ENCODE measurements at places on chromosomes 13 and 19.

GRCh38 chr19:46134527-46134926 lies 10.0 kb upstream of the IGFL3 start:
- DNase-seq: no peak

DNA sequence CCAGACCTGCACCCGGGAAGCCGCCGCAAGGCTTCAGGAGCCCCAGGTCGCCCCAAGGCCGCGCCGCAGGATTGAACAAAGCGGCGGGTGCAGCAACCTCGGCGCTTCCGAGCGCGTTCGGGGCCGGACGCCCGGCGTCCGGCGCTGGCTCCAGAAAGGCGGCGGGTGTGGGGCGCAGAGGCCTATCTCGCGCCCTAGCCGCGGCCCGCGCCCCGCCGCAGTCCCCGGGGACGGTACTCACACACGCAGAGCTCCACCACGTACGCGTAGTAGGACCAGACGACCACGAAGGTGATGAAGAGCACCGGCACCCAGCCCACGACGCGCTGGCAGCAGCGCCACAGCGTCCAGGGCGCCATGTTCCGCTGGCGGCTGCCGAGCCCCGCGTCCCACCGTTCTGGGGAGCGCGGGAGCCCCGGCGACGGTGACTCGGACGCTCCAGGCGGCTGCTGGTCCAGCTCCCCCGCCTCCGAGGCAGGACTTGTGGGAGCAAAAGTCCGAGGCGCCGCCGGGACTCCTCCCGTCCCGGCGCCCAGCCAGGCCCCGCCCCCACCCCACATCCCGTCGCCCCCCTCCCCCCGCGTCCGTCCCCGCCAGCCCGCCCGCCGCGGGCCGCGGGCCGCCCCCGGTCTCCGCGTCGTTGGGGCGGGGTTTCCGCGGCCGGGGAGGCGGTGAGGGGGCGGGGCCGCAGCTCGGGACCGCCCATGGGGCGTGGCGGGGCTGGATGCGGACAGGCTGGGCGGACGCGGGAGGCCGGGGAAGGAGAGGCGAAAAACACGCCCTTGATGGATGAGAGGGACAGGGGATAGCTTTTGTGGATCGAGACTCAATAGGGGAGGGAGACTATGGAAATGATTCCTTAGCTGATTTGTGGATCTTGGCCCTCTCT lies at the start of gene ZDHHC20:
Gene ZDHHC20, minus strand, starts transcription at position 491 of the 889 bp plus-strand sequence. Its CDS starts 132 bp downstream, at position 359.
- DNase-seq: peak; percentile 98

DNA sequence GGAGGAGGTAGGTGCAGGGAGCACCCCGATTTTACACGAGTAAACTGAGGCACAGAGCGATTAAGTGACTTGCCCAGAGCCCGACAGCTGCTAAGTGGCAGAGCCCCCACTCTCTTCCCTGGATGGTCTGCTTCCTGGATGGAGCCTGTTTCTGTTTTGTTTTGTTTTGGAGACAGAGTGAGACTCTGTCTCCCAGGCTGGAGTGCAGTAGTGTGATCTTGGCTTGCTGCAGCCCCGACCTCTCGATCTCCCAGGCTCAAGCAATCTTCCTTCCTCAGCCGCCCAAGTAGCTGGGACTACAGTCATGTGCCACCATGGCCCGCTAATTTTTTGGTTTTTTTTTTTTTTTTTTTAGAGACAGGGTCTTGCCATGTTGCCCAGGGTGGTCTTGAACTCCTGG lies 17.3 kb downstream of the BICRA start:
- no peak for DNase-seq

GRCh38 chr19:44758596-44758995 lies 10.1 kb downstream of the BCL3 start:
- no peak for DNase-seq

DNA sequence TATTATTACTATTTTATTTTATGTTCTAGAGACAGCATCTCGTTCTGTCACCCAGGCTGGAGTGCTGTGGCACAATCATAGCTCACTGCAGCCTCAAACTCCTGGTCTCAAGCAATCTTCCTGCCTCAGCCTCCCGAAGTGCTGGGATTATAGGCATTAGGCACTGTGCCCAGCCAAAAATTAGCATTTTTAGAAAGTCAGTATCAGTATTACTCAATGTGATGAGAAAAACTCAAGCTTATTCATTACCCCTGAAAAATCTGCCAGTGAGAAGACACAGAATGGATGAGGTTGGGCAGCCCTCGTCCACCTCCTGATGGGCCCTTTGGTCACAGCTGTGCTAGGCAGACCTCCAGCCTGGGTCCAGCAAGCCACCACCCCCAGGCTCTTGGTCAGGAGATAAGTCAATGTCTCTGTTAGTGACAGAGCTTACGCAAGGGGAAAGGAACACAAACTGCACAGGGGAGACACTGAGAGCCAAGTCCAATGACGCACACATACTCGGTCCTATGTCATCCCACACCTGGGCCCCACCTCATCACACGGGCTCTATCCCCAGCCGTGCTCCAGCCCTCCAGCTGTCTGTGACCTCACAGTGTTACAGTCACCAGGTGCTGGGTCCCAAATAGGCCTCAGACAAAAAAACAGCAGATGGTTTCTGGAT lies 19.8 kb downstream of the PEPD start:
- no peak for DNase-seq

GRCh38 chr13:44237276-44237767 lies 136.3 kb upstream of the SERP2 start:
- peak; percentile 34 for DNase-seq

DNA sequence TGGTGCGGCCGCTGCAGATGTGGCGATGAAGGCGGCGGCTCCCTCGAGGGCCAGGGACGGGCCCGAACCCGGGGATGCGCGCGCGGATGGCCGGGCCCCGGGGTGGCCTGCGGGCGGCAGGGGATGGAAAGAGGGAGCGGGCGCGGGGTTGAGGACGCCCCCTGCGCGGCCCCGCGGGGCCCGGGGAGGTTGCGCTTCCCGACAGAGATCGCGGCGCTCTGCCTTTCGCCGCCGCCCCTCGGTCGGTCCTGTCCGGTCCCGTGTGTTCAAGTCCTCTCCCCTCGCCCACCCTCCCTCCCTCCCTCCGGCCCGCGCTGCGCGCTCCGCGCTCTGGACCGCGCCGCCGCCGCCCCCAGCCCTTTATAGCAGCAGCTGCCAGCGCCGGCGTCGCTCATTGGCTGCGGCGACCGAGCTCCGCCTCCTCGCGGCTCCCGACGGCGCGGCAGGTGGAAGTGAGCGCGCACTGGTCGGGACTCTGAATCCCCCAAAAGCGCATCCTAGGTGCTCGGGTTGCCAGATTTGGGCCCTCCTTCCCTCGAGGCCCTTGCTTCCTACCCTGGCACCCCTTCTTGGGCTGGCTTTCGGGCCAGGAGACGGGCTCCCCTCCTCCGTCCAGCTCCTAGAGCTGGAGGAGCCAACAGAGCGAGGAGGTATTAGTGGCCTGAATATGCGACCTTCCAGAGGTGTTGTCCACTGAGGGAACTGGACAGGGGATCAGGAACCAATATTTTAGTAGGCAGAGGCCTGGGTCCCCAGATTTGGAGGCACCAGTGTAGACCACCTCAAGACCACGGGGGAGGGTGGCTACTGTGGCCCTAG lies at the start of gene ELAVL3:
Gene ELAVL3, minus strand, starts transcription at position 332 of the 819 bp plus-strand sequence. CDS start 438 bp downstream, outside the sequence.
- peak; percentile 42 for DNase-seq

- DNase-seq: no peak
These were observed 46.4 kb upstream of the F7 start for GRCh38 chr13:113058988-113059850.

- no peak for DNase-seq
These were observed 1512.0 kb downstream of the SLITRK1 start for GRCh38 chr13:82370316-82370715.

GRCh38 chr19:947707-948539 lies 22.1 kb downstream of the ARID3A start:
- peak; percentile 94 for DNase-seq

GRCh38 chr19:35790981-35791813 lies 15.8 kb downstream of the ARHGAP33 start:
- DNase-seq: no peak

DNA sequence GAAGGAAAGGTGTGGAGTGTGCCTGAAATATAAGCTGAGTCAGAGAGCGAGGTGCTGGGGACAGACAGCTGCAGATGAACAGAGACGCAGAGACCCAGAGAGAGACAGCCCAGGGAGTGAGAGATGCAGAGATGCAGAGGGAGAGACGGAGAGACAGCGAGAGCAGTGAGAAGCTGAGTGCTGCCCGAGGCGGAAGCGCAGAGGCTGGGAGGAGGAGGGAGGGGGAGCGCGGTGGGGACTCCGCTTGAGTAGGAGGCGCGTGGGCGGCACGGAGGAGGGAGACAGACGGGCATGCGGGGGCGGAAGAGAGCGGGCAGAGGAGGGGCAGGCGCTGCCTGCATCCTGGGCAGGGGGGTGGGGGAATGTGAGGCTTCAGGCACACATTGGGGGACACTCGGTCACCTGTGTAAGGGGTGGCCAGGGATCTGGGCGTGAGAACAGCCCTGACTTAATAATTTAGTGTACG lies 25.7 kb downstream of the SLC8A2 start:
- no peak for DNase-seq

DNA sequence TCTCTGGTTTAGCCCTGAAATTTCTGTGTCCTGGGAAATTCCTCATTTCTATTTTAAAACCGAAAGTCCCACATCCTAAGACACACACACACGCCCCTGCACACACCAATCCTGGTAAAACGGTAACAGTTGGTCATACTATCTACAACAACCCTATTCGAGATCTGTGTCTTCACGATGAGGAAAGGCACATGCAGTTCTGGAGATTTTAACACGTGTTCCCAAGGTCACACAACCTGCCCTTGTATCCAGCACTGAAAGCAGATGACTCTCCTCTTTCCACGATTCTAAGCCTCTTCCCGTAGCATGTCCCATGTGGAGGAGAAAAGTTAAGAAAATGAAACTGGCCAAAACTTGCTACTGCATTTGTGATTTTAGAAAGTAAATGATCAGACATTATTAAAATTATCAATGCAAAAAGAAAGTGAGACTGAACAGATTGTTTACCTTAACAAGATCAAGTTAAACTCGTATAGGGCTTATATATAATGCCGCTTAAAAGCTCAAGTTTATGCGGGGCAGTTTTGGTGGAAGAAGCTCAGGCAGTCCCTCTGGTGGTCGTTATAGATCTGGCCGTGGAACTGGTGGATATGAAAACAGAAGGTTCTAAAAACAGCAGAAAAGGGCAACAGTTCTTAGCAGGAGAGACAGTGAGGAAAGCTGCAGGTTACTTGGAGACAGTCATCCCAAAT lies 32.7 kb downstream of the VSTM1 start:
- DNase-seq: no peak
